Esophagus muscularis mucosa (tissue), 4 donors: ENCODE measurements at places on chromosomes 4 and X. TPM values are rescaled to one million over a fixed set of nuclear protein-coding genes. Genes with fewer than 3 reads are reported as not detected.

Gene CT83
- total RNA-seq: not detected

Gene GAB3
- 3.9 TPM for total RNA-seq

- no peak for DNase-seq
- no peaks in the 10 kb centered on the region for H3K27me3 ChIP-seq
- H3K36me3 ChIP-seq: no peaks in the 10 kb centered on the region
- peak overlapping the region; percentile 99 for H3K27ac ChIP-seq
- peaks cover 33% of the 10 kb centered on the region for H3K4me1 ChIP-seq
These were observed 177.1 kb downstream of the CBR4 start for GRCh38 chr4:168832763-168833575.

Gene STK32B
- 1.7 TPM for total RNA-seq

DNA sequence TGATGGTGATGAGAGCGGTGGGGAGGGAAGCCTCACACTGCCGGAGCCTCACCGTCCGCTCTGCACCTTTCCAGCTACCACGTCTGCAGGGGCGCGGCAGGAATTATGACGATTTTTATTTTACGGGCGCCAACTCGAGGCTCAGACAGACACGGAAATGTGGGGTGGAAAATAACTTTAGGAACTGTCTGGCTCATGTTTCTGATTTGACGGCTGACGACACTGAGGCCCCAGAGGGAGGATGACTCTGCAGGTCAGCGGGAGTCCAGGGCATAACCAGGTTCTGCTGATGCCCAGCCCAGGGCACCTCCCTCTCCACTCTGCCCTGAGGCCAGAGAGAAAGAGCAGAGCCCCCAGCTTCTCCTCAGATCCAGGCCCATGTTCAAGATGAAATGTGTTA lies 43.9 kb downstream of the C4orf50 start:
- no peaks in the 10 kb centered on the region for H3K4me1 ChIP-seq
- H3K27ac ChIP-seq: no peak overlapping the region
- no peaks in the 10 kb centered on the region for H3K36me3 ChIP-seq
- no peak overlapping the region for H3K4me3 ChIP-seq
- H3K27me3 ChIP-seq: peaks cover 72% of the 10 kb centered on the region
- DNase-seq: no peak

- H3K27me3 ChIP-seq: no peaks in the 10 kb centered on the region
- no peak overlapping the region for H3K27ac ChIP-seq
- no peak for DNase-seq
- no peaks in the 10 kb centered on the region for H3K4me1 ChIP-seq
These were observed 3.7 kb downstream of the KLB start for GRCh38 chr4:39410415-39410814.

Gene PABPC5
- total RNA-seq: 4.2 TPM

GRCh38 chr4:144402176-144402575 lies 243.8 kb upstream of the HHIP start:
- no peak overlapping the region for H3K4me3 ChIP-seq
- no peaks in the 10 kb centered on the region for H3K36me3 ChIP-seq
- no peak for DNase-seq
- no peaks in the 10 kb centered on the region for H3K27me3 ChIP-seq

DNA sequence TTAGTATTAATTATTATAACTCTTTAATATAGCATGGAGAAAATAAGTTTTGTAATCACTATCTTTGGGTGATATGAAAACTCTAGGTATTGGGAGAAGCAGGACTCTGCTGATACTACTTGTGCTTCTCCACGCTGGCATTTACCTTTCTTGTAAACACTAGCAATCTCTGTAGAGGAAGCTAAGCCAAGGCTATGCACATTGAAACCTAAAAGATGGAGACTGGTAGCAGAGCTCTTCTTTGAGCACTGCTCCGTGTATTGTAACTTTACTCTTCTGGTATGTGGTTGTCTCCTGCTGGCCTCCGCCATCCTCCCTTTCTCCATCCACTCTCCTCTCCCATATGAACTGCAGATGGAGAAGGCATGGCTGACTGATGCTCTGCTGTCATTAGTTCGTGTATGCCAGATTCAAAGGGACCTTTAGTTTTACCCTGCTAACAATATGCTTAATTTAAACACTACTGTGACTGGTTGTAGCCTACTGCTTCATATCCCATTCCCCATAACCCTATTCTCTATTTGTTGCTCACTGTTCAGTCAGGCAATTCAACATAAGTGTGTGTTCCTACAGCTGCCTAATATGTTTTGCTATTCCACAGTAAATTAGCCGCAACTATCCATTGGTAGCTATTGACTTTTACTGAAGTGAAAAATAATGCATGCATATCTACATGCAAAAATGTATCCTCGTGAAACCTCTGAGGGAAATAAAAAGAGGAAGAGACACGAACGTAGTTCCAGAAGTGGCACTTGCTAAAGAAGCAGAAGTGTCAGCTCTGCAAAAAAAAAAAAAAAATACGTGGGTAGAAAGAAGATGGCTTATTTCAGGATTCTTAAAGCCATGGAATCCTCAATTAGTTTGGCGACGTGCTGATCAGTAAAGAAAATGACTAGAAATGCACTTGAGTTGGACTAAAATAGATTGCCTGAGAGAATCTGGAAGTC lies 55.6 kb upstream of the CCSER1 start:
- H3K4me1 ChIP-seq: no peaks in the 10 kb centered on the region
- H3K27ac ChIP-seq: no peak overlapping the region
- no peaks in the 10 kb centered on the region for H3K27me3 ChIP-seq
- H3K36me3 ChIP-seq: no peaks in the 10 kb centered on the region
- no peak for DNase-seq

DNA sequence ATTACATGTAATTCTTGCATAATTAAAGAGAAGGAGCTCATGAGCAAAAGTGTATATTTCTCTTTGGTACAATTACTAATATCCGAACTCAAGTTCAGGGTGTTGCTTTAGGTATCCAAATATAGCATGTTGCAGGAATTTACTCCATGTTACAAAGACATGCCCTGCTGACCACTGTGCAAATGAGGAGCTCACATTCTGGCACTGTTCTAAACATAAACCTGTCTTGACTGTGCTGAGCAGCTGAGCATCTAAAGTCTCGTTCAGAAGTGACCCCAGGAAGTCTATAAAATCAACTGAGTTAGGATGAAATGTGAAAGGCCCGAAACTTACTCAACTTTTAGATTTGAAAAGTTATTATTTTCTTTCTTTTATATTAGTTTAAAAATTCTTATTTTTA lies 124.3 kb downstream of the STIM2 start:
- no peaks in the 10 kb centered on the region for H3K36me3 ChIP-seq
- no peaks in the 10 kb centered on the region for H3K4me1 ChIP-seq
- H3K27ac ChIP-seq: no peak overlapping the region
- H3K4me3 ChIP-seq: no peak overlapping the region

DNA sequence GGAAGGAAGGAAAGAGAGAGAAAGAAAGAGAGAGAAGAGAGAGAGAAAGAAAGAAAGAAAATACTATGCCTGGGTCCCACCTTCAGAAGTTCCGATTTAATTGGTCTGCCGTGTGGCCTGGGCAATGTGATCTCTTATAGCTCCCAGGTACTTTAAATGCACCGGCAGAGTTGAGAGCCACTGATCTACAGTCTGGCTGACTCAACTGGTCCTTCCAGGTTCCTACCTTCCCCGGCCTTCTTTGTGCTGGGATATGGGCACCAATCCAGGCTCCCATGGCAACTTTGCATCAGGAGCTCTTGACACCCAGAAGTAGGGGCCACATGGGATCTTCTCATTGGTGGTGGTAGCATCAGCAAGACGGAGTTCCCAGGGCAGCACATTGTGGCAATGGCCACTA lies 186.5 kb upstream of the ATP6AP2 start:
- H3K4me1 ChIP-seq: no peaks in the 10 kb centered on the region
- no peak overlapping the region for H3K4me3 ChIP-seq

Gene FATE1
- not detected for total RNA-seq

Gene LRAT
- total RNA-seq: 0.83 TPM

Gene GLRB
- total RNA-seq: 1.5 TPM

- H3K27me3 ChIP-seq: no peaks in the 10 kb centered on the region
- no peak overlapping the region for H3K27ac ChIP-seq
These were observed 186.7 kb upstream of the SLITRK2 start for GRCh38 chrX:145630806-145631435.

GRCh38 chrX:72146527-72146926 lies 14.8 kb upstream of the RTL5 start:
- H3K27me3 ChIP-seq: no peaks in the 10 kb centered on the region
- H3K27ac ChIP-seq: no peak overlapping the region
- H3K4me3 ChIP-seq: no peak overlapping the region
- no peaks in the 10 kb centered on the region for H3K4me1 ChIP-seq
- no peak for DNase-seq

GRCh38 chrX:24619647-24620046 lies 27.5 kb downstream of the PCYT1B start:
- no peaks in the 10 kb centered on the region for H3K27me3 ChIP-seq
- no peak overlapping the region for H3K27ac ChIP-seq
- no peaks in the 10 kb centered on the region for H3K36me3 ChIP-seq
- no peaks in the 10 kb centered on the region for H3K4me1 ChIP-seq
- no peak overlapping the region for H3K4me3 ChIP-seq

DNA sequence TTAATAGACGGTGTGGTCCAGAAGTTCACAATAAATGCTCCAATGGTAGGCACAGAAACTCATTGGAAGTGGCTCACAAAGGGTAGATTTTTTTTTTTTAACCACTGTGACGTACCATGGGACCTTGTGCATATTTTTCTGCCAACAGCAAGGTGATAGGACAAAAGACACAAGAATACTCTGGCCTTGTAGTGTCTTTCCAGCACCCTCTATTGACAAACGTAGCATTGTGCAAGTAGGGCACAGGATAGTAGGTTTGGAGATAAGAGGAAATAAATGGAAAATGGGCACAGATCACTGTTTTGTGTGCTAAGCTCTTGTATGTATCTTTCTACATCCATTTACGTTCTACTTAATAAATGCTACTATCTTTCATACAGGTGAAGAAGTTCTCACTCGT lies 2054.9 kb downstream of the PCDH7 start:
- H3K27ac ChIP-seq: no peak overlapping the region
- H3K36me3 ChIP-seq: no peaks in the 10 kb centered on the region
- DNase-seq: no peak
- no peaks in the 10 kb centered on the region for H3K4me1 ChIP-seq
- no peak overlapping the region for H3K4me3 ChIP-seq
- H3K27me3 ChIP-seq: no peaks in the 10 kb centered on the region

GRCh38 chr4:96675896-96676295 lies 836.0 kb downstream of the PDHA2 start:
- no peaks in the 10 kb centered on the region for H3K36me3 ChIP-seq
- no peaks in the 10 kb centered on the region for H3K27me3 ChIP-seq
- no peak for DNase-seq
- no peaks in the 10 kb centered on the region for H3K4me1 ChIP-seq

Gene WDR17
- 3.3 TPM for total RNA-seq

- H3K36me3 ChIP-seq: no peaks in the 10 kb centered on the region
- no peaks in the 10 kb centered on the region for H3K27me3 ChIP-seq
- no peak overlapping the region for H3K27ac ChIP-seq
- DNase-seq: no peak
These were observed 1.2 kb upstream of the MAGEE2 start for GRCh38 chrX:75786290-75786689.

DNA sequence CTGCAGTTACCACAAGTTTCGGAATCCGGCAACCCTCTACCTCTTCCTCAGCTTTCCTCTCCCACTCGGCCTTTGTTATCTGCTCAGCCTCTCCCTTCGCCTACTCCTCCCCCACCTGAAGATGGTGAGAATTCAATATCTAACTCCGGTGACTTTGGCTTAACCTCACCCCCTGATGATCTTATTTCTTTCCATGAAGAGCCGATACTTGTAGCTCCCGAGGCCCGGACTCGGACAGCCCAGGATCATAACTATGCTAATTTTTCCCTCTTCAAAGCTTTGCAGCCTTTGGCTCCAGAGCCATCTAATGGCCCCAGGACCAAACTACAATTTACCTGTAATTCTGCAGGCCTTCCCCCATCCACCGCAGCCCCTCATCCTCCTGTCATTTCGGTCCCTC lies 32.0 kb upstream of the MGST2 start:
- H3K4me1 ChIP-seq: no peaks in the 10 kb centered on the region
- no peaks in the 10 kb centered on the region for H3K36me3 ChIP-seq
- H3K27me3 ChIP-seq: no peaks in the 10 kb centered on the region
- DNase-seq: no peak
- H3K4me3 ChIP-seq: peak overlapping the region; percentile 34

GRCh38 chr4:183182873-183183725 lies 84.0 kb downstream of the WWC2 start:
- peaks cover 12% of the 10 kb centered on the region for H3K4me1 ChIP-seq
- DNase-seq: no peak
- no peaks in the 10 kb centered on the region for H3K36me3 ChIP-seq
- no peak overlapping the region for H3K4me3 ChIP-seq
- no peaks in the 10 kb centered on the region for H3K27me3 ChIP-seq

Gene CLCN4
- total RNA-seq: 1.8 TPM

Gene RPS3A
- total RNA-seq: 2,242 TPM

Gene NALF2
- 0.84 TPM for total RNA-seq

DNA sequence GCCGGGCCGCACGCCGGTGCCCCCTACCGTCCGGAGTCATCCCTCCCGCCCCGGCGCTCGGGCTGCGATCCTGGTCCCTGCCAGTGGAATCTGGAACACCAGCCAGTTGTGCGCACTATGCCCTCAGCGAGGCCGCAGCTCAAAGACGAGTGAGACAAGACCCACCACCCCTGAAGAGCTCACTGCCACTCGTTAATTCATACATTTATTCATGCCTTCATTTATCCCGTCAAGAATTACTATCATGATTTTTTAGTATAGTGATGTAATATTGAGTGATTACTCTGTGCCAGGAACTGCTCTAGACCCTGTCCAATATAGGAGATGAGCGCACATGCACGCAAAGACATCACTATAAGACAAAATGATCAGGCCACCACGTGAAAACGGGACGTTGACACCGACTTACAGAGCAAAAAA lies 247 bp upstream of the PPA2 start:
- peak; percentile 93 for DNase-seq
- H3K4me3 ChIP-seq: peak overlapping the region; percentile 94

- no peak overlapping the region for H3K27ac ChIP-seq
- no peaks in the 10 kb centered on the region for H3K4me1 ChIP-seq
- no peak overlapping the region for H3K4me3 ChIP-seq
- no peaks in the 10 kb centered on the region for H3K36me3 ChIP-seq
These were observed 24.4 kb upstream of the DYNLT3 start for GRCh38 chrX:37871626-37872302.

DNA sequence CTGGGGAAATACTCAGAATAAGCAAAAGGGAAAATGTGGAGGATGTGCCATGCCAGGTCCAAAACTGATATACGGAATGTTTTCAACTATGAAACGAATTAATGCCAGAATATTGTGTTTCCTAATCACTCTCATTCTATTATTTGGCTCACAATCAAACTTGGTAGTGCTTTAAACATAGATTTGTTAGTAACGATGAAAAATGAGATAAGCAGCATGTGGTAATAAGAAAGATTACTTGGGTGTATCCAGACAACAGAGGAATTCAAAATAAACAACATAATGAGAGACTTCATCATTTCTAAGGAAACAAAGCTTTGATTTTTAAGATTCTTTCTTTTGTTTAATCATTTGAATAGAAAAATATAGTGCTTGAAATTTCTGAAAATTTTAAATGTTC lies 237.3 kb downstream of the TACR3 start:
- no peak overlapping the region for H3K4me3 ChIP-seq
- DNase-seq: no peak
- no peaks in the 10 kb centered on the region for H3K4me1 ChIP-seq
- H3K36me3 ChIP-seq: no peaks in the 10 kb centered on the region
- H3K27me3 ChIP-seq: no peaks in the 10 kb centered on the region

GRCh38 chr4:118905566-118905965 lies 16.9 kb downstream of the SYNPO2 start:
- H3K27ac ChIP-seq: peak overlapping the region; percentile 87
- H3K4me1 ChIP-seq: peaks cover 98% of the 10 kb centered on the region
- DNase-seq: no peak
- peak overlapping the region; percentile 12 for H3K4me3 ChIP-seq
- H3K27me3 ChIP-seq: no peaks in the 10 kb centered on the region

GRCh38 chrX:39896951-39897740 lies 200.6 kb downstream of the BCOR start:
- H3K4me3 ChIP-seq: no peak overlapping the region
- peaks cover 5% of the 10 kb centered on the region for H3K4me1 ChIP-seq
- no peak overlapping the region for H3K27ac ChIP-seq
- H3K36me3 ChIP-seq: no peaks in the 10 kb centered on the region
